ENCODE measurements at places on chromosomes 3 and 15. TPM values are rescaled to one million over a fixed set of nuclear protein-coding genes. Genes with fewer than 3 reads are reported as not detected.

The CPN2 gene
- not detected for total RNA-seq

The UBP1 gene
- total RNA-seq = 94.0 TPM

The TP63 gene
- 1.1 TPM for total RNA-seq

The UMPS gene
- 29.3 TPM for total RNA-seq

The SCAANT1 gene
- not detected for total RNA-seq

The CFAP92 gene
- 0.18 TPM for total RNA-seq

The ARL6IP5 gene
- total RNA-seq = 25.9 TPM

The SKOR1 gene
- 1.6 TPM for total RNA-seq

The HYAL3 gene
- total RNA-seq = 4.4 TPM

The ADAMTS17 gene
- not detected for total RNA-seq

The LNP1 gene
- 10.8 TPM for total RNA-seq

GRCh38 chr15:29472901-29473445 is 203.4 kb upstream of the NSMCE3 start:
- DNase-seq = no peak

DNA sequence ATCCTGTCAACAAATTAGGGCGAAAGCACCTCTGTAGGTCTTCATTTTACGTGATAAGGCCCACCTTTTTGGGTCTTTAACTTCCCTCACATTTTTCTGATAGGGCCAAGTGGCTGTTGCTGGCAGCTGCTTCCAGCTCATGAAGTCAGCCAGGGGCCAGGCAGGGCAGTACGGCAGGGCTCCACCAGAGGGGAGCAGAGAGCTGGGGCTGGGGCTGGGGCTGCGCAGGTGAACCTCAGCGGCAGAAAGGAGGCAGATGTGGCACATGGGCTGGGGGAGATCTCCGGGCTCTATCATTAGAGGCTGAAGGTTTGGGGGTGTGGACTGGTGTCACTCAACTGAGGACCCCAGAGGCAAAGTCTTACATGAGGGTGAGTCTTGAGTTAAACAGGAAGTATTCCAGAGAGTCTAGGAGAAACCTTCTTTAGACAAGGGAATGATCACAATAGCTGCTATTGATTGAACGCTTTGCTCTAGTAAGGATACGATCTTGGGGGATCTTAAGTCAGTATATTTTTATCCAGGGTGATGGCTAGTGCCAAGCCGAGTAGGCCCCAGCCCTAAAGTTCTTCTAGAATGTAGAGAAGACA is 62.8 kb upstream of the MEX3B start:
- DNase-seq = peak; percentile 36

GRCh38 chr3:24139463-24140412 is 194.7 kb downstream of the NR1D2 start:
- DNase-seq = no peak

- no peak for DNase-seq
These were observed 2.6 kb downstream of the CACNA1D start for GRCh38 chr3:53496984-53497383.

GRCh38 chr3:95438274-95438673 is 1375.4 kb downstream of the NSUN3 start:
- no peak for DNase-seq

- no peak for DNase-seq
These were observed 2.0 kb downstream of the MESP1 start for GRCh38 chr15:89749054-89749453.

GRCh38 chr15:40940296-40940801 is 11.2 kb downstream of the DLL4 start:
- no peak for DNase-seq

- peak; percentile 14 for DNase-seq
These were observed 2.8 kb downstream of the BCL2L10 start for GRCh38 chr15:52109559-52110451.

- no peak for DNase-seq
These were observed 8.6 kb upstream of the ITGB5 start for GRCh38 chr3:124895756-124896155.

GRCh38 chr3:1037631-1038030 is 55.2 kb upstream of the CNTN6 start:
- no peak for DNase-seq

DNA sequence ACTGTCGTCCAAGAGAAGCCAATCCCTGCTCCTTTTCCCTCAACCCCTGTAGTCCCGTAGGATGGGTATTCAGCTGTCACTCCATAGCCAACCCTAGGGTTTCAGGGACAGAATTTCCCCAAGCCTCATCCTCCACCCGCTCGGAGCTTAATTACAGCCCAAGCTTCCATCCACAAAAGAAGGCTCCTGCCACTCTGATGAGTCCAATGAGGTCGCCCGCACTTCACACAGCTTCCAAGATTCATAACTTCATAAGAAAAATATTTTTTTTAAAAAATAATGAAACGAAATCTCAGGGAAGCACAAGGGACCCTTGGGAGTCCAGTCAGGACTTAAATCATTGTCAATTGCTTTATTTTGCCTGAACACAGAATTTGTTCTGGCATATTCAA is 75.6 kb downstream of the SLC12A8 start:
- no peak for DNase-seq

- no peak for DNase-seq
These were observed 2.1 kb upstream of the PLSCR1 start for GRCh38 chr3:146546366-146546965.

DNA sequence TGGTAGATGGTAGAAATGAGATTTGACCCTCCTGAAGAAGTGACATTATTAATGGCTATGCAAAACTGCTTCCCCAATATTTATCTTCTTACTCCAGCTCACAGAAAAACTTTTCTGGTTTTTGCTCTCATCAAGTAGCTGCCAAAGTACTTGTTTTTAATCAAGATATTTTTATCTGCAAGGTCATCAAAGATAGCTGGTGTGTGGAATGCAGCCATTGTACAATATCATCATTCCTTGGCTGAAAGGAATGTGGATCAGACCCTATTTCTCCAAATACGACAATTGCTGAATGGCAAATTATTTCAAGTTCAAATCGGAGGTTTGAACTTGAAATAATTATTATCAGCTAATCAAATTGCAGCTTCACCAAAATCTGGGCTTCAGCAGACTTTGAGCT is 126.9 kb upstream of the SLC7A14 start:
- DNase-seq = no peak

DNA sequence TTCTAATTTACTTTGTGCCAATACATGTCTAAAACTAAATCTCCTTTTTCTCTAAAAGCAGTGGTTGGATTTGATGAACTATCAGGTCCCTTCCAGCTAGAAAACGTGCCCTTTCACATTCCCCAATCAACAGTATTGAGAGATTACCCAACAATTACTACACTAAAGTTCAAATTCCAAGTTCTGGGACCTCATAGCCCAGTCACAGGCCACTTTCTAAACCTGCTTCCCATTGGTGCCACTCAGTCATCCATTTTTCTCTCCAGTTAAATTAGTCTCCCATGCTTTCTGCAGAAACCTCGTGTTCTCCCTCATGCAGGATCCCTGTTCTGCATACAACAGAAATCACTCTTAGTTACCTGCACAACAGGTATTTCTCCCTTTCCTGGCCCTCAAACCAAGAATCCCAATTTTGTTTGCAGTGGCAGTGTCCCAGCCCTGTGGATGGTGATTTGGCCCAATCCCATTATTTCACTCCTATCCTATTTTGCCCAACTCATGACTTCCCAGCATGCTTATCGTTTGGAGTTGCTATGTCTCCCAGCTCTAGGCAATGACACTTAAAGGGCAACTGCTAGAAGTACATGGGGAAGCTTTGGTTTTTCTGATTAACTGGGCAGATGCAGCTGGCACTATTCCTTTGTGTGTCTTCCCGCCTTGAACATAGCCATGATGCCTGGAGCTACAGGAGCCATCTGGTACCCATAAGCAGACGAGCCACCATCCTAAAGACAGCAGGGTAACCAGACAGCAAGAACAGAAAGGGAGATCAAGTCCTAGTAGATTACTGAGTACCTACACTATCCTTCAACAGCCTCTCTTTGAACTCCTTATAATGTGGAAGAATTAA is 224.2 kb downstream of the MINAR1 start:
- DNase-seq = no peak

DNA sequence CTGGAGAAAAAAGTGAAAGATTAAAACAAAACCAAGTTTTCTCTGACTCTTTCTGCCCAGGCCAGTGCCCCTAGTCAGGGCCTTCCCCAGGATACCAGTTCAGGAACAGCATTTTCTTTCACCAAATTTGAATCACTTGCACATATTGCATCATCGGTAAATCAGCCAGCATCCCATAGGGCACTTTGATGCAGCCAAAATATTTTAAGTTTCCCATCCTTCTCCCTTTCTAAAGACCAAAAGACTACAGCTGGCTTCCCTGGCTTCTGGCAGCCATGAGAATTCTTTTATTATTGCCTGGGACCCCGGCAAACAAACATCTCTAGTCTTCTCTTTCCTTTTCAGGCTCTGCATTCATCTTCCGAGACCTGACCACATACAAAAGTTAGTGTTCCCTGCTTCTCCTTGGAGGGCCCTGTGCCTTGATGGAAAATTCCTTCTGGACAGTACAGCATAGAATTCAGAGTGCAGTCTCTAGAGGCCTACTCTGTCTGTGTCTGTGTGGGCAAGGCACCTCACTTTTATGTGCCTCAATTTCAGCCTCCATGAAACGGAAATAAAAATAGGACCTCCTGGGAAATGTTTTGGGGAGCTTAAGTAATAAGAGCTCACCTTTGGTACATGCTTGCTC is 348.0 kb downstream of the VPS13C start:
- no peak for DNase-seq

DNA sequence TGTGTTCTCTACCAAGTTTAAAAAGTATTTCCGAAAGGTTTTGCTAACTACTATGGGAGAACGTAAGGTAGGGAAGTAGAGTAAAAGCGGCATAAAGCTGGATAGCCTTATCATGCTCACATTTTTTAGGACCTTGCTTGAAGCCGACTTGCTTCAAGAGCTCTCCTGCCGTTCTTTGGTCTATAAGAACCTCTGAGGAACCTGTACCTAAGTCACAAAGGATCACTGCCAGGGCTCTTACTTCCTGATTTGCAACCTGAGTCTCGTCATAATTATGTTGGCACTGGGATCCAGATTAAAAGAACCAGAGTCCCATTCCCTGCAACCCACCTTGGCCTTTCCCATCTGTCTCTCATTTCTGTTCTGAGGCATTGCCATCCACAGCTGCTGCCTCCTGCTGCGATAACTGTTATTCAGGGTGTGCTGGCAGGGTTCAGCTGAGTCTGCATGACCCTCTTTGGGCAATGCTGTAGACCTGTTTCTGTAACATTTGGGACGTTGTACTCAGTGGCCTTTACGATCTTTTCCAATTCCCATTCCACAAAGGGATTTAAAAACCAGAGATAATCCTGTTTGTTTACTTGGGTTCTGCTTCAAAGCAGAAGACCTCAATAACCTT is 131.0 kb upstream of the UMPS start:
- no peak for DNase-seq

DNA sequence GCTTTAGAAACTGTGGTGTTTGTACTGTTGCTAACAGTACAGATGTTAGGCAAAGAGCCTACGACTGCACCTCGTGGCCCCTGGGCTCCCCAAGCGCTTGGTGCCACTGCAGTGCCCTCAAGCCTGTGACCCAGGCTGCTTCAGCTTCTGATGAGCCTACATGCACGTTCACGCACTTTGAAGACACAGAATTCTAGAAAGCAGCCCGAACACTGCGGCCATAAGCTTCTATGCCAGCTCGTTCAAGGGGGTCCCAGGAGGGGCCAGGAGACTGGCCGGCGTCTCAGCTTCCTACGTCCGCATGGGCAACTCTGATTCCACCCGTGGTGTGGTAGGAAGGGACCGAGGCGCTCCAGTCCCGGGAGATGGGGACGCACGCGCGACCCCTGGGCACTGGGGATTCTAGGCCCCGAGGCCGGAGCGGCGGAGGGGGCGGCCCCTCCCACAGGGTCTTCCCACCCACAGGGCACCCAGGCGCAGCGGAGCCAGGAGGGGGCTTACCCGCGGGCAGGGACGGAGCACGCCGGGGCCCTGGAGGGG is 653 bp downstream of the MYO5C start:
- DNase-seq = no peak

DNA sequence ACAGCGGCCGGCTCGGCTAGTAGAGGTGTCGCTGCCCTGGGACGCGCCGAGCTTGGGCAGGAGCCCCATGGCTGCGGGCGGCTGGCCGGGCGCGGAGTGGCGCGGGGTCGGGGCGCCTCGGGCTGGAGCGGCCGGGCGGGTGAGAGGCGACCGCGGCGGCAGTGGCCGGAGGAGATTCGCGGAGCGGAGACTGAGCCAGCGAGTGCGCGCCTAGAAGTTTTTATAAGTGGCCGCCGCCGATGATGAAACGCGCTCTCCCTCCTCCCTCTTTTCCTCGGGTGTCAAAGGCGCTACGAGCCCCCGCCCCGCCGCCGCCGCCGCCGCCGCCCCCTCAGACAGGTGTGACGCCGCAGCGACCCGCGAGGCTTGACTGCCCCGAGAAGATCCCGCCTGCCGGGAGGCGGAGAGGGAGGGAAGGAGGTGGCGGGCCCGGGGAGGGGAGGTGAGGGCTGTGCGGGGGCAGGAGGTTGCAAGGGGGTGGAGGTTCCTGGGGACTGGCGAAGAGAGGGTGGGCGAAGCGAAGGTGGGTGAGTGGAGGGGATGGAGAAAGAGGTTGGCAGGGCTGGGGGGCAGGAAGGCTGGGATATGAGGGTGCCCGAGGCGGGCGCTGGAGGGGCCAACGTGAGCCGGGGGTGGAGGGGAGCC is at the start of gene SLCO2A1:
TSS of gene SLCO2A1 (minus strand) at position 192 of the 645 bp plus-strand sequence. CDS start at position 69, 123 bp downstream.
- no peak for DNase-seq

- DNase-seq = no peak
These were observed 1.7 kb upstream of the SNRPA1 start for GRCh38 chr15:101296418-101297405.

DNA sequence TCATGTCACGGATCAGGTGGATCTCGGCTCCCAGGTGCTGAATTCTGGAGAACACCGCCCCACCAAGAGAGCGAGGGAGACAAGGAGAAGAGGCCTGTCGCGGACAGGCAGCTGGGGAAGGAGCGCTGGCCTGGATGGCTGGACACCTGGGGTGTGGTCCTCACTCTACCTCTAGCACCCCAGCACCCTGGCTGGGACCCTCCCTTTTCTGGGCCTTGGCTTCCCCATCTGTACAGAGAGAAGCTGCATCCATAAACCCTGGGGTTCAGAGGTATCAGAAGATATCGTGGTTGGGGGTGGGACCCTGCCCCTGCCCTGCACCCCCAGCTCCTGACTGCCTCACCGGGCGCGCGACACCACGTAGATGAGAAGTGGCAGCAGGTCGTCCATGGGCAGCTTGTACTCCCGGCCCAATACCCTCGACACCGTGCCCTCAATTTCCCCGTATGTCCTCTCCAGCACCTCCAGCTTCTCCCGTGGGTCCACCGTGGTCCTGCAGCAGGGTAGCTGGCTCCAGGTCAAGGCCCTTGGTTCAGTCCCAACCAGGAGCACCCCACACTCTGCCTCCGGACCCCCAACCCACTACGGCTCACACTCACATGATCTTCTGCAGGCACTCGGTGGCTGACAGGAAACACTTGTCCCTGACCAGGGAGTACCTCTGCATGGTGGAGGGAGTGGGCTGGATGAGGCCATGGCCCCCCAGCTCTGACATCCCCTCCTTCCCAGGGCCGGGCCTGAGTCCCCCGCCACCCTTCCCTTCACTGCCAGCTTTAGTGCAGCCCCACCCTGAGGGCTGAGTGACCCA is 21.7 kb downstream of the ALS2CL start:
- DNase-seq = no peak
